ENCODE measurements at places on chromosomes 2 and 18. TPM values are rescaled to one million over a fixed set of nuclear protein-coding genes. Genes with fewer than 3 reads are reported as not detected.

- no peak overlapping the region for H3K4me3 ChIP-seq
- H3K27ac ChIP-seq, result no peak overlapping the region
- DNase-seq, result no peak
- no peaks in the 10 kb centered on the region for H3K27me3 ChIP-seq
- no peaks in the 10 kb centered on the region for H3K4me1 ChIP-seq
Measured at GRCh38 chr2:180572346-180572745, 408.1 kb upstream of the UBE2E3 start.

DNA sequence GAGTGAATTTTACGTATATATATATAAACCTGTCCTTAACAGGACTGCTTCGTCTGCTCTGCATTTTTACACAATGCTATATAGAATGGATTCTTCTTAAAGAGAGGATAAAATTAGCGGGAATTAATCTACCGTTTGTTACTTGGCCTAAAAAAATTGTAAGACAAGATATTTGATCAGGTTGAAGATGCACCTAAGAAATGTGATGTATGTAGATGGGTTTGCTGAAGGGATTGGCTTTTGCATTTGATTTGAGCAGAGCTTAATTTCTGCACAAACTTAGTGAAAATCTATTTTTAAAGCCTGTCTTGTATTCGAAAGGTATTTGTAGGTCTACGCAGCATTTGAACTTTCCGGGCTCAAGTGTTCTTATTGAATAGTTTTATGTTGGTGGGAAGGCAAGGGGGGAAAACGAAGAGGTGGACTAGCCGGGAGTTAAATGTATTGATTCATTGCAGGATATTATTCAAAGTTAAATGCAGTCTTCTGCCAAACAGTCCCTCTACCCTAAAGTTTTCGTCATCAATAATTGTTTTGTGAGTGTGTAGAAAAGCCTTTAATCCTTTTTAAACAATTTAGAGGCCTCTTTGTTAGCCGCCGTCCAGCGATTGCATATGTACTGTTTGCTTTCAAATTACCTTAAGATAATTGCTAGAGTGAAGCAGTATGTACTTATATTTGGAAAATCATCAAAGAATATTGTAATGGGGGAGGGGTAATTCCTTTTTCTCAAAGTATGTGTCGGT is 1.2 kb downstream of the PPP1CB start:
- peak overlapping the region; percentile 74 for H3K4me3 ChIP-seq
- peaks cover 14% of the 10 kb centered on the region for H3K4me1 ChIP-seq
- H3K27me3 ChIP-seq, result no peaks in the 10 kb centered on the region
- peak; percentile 18 for DNase-seq
- H3K27ac ChIP-seq, result peak overlapping the region; percentile 100

GRCh38 chr2:189153619-189154018 is 25.9 kb downstream of the COL5A2 start:
- H3K4me1 ChIP-seq, result peaks cover 37% of the 10 kb centered on the region
- DNase-seq, result peak; percentile 99
- no peaks in the 10 kb centered on the region for H3K27me3 ChIP-seq

DNA sequence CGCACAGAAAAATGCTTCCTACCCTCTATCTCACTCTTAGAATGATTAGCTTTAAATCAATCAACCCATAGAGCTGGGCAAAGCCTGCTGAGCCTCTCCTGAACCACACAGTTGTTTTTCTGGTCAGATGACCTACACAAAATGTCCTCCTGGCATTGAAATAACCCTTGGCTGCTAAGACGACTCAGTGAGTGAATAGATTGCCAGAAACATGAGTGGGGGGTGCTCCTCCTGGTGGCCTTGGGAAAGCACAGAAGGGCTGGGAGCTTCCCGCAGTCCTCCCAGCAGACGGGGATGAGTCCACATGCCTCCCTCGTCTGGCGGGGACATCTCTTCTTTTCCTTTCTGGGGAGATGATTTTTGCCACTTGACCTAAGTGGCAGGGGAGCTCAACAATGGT is 14.9 kb downstream of the MAL start:
- peaks cover 10% of the 10 kb centered on the region for H3K4me1 ChIP-seq
- H3K27me3 ChIP-seq, result no peaks in the 10 kb centered on the region
- H3K27ac ChIP-seq, result no peak overlapping the region
- H3K4me3 ChIP-seq, result no peak overlapping the region
- H3K36me3 ChIP-seq, result no peaks in the 10 kb centered on the region
- DNase-seq, result peak; percentile 60

- no peak overlapping the region for H3K4me3 ChIP-seq
- H3K36me3 ChIP-seq, result no peaks in the 10 kb centered on the region
- DNase-seq, result no peak
- H3K27ac ChIP-seq, result no peak overlapping the region
Measured at GRCh38 chr2:167132906-167133555, 244.8 kb downstream of the XIRP2 start.

GRCh38 chr2:46058140-46058539 is 239.1 kb upstream of the EPAS1 start:
- no peaks in the 10 kb centered on the region for H3K27me3 ChIP-seq
- DNase-seq, result no peak

GRCh38 chr18:43620936-43621335 is 343.6 kb upstream of the SYT4 start:
- H3K4me1 ChIP-seq, result no peaks in the 10 kb centered on the region
- H3K36me3 ChIP-seq, result no peaks in the 10 kb centered on the region
- no peak for DNase-seq
- H3K27ac ChIP-seq, result no peak overlapping the region

DNA sequence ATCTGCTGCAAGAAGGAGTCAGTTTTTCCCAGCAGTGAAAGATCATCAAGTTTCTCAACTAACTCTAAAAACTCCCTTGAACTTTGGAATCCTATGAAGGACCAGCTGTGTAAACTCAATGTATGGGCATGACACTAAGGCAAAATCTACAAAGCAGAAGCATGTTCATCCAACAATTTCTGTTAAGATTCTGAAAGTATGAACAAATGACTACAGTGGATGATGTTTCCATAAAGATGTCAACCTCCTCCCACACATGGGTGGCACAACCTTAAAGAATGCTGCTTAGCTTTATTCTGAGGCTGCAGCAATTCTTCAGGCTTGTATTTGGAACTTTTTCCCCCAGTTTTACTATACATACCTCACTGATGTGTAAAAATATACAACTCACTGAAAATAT is 47.2 kb downstream of the WDR33 start:
- peaks cover 42% of the 10 kb centered on the region for H3K36me3 ChIP-seq
- no peak overlapping the region for H3K4me3 ChIP-seq
- no peak overlapping the region for H3K27ac ChIP-seq
- no peaks in the 10 kb centered on the region for H3K27me3 ChIP-seq
- H3K4me1 ChIP-seq, result no peaks in the 10 kb centered on the region
- DNase-seq, result no peak

- peaks cover 8% of the 10 kb centered on the region for H3K27me3 ChIP-seq
- H3K27ac ChIP-seq, result no peak overlapping the region
- no peaks in the 10 kb centered on the region for H3K4me1 ChIP-seq
- DNase-seq, result no peak
- H3K36me3 ChIP-seq, result no peaks in the 10 kb centered on the region
Measured at GRCh38 chr2:119221609-119222008, 2.0 kb upstream of the STEAP3 start.

GRCh38 chr2:24058564-24059271 is 9.2 kb downstream of the FKBP1B start:
- H3K4me3 ChIP-seq, result no peak overlapping the region
- H3K27me3 ChIP-seq, result no peaks in the 10 kb centered on the region
- no peak for DNase-seq
- H3K27ac ChIP-seq, result no peak overlapping the region
- no peaks in the 10 kb centered on the region for H3K4me1 ChIP-seq
- no peaks in the 10 kb centered on the region for H3K36me3 ChIP-seq

GRCh38 chr2:119202610-119203310 is 20.9 kb upstream of the STEAP3 start:
- no peak overlapping the region for H3K4me3 ChIP-seq
- H3K36me3 ChIP-seq, result no peaks in the 10 kb centered on the region
- DNase-seq, result no peak
- peaks cover 3% of the 10 kb centered on the region for H3K4me1 ChIP-seq
- no peak overlapping the region for H3K27ac ChIP-seq

Gene ANKRD62
- polyA plus RNA-seq, result not detected

Gene GREB1L
- polyA plus RNA-seq, result 0.08 TPM

Gene EHD3
- 1.5 TPM for polyA plus RNA-seq

Gene MOGAT1
- 0.18 TPM for polyA plus RNA-seq

Gene LRATD1
- polyA plus RNA-seq, result 3.7 TPM
